CD4-positive, alpha-beta T cell treated with Interleukin-6 at 100 ng/mL for 8 hours (primary cell): ENCODE measurements at places on chromosomes 16 and 17.
A peak's percentile ranks its signal among the peaks of the same experiment; 100 is the strongest.

DNA sequence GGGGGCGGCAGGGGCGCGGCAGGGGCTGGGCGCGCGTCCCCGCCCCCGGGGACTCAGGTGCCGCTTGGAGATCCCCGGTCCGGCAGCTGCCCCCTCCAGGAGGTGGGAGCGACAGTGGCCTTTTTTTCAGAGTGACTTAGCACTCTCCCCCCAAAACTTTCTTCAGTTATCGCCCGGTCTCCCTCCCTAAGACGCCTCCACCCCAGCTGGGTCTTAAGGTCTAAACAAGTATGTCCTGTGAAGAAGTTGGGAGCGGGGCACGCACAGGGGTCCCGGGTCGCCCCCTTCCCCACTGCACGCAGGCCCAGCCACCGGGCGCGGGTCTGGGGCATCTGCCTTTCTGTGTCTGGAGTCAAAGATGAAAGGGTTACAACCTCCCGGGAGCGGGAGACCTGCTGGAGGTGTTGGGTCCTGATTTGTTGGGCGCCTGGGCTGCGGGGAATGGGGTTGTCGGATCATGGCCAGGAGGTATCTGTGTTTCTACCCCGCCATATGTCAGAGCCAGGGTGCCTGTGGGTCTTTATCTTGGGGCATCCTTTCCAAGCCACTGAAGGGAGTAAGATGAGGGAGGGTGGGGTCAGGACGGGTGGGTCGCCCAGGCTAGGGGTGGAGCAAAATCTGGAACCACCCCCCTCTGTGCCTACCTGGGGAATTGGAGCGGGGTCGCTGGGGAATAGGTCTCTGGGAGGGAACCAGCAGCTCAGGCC, 757 bp downstream of the FMNL1 start:
- DNase-seq: peak; percentile 76

GRCh38 chr16:48790151-48790550, 180.2 kb upstream of the N4BP1 start:
- DNase-seq: no peak

DNA sequence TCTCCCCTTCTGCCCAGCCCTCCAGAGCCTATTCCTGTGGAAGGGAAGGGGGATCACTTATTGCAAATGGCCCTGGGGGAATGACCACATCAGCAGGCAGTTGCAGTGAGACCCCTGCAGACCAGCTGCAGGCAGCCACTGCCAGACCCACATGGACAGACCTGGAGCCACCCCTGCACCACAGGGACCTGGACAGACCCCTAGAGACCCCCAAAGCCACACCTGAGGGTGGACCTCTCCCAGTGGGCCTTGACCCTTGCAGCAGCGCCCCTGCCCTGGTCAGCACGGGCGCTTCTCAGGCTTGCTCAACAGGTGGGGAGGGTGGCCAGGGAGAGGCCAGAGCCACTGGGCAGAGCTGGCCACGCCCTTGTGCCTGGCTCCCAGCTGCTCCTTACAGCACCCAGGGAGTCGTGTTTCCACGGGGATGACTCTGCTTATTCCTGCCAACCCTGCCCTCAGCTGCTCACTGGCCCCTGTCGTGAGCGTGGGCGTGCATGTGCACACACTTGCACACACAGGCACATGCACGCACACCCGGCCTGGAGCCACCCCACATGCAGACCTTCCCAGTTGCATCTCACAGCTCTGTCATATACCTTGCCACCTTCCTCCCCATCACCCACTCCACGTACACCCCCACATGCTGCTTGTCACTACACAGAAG, 1.3 kb upstream of the SCN4A start:
- no peak for DNase-seq

- no peak for DNase-seq
These were observed 299.9 kb upstream of the MYOCD start for GRCh38 chr17:12365805-12366204.

DNA sequence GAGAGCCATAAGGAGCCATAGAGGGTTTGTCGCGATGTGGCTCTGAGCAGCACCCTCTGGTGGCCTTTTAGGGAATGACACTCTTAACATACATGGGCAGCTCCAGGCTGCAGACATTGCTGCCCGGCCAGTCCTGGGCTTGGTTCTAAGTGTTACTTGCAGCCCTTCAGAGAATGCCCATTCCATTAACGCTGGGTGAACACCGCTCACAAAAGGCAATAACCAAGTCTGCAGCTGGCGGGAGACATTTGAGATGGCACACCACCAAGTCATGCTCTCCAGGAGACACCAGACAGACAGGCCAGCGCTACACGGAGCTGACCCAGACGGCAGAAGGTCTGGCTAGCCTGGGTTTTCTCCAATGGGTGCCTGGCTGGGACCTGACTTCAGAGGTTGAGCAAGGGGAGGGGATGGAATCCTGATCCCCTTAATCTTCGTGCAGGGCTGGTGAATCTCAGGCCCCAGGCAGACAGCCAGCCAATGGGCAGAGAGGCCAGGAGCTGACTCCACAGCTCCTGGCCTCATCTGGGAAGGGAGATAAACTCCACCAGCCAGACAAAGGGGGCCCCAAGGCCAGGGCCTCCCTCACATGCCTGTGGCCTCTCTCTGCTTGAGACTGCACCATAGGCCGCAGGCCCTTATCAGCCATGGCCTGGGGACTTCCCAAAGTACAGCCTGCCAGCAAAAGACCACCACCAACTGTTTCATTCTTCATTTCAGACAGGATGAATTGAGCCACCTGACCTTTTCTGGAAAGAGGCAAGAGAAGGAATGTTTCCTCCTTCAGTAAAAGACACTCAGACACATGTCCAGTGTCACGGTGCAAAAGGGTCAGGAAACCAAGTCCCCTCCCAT, 58.8 kb downstream of the ZDHHC7 start:
- peak; percentile 74 for DNase-seq

- no peak for DNase-seq
These were observed 16.6 kb upstream of the CBX8 start for GRCh38 chr17:79813297-79814126.

DNA sequence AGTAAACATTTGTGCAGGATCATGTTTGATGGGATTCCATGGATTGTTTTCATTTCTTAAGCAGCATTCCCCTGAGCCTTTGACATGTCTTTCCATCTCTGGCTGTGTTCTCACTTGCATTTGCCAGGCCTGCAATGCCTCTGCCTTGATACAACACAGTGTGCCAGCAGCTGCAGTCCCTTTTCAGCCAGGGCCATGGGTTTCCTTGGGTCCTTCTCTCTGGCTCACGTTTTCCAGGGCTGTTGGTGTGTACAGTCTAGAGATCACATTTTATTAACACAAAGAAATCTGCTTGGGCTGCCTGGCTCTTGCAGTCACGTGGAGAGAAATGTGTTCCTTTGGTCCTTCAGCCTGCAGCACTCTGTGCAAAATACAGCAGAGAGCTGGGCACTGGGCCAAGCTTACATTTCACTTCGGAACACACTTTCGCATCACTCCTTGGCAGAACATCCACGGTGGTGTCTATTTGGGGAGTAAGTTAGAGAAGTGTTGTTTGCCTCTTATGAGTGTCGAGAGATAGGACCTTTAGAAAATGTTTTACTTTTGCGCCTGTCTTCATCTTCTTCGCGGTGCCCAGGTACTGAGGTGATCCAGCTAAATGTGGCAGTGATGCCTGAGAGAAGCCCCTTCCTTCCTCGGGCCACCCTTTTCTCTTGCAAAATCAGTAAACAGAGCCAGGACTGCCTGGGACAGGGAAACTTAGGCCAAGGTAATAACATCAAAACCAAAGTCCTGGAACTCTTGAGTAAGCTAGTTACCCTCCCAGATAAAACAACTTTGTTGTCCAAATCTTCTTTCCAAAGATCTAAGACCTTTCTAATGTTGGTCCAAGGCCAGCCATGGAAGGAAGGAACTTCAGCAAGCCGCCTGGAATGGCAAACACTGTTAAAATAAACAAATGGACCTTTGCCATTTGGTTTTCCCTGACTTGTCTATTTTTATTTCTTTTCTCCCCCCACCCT, 20.9 kb downstream of the HLF start:
- no peak for DNase-seq

DNA sequence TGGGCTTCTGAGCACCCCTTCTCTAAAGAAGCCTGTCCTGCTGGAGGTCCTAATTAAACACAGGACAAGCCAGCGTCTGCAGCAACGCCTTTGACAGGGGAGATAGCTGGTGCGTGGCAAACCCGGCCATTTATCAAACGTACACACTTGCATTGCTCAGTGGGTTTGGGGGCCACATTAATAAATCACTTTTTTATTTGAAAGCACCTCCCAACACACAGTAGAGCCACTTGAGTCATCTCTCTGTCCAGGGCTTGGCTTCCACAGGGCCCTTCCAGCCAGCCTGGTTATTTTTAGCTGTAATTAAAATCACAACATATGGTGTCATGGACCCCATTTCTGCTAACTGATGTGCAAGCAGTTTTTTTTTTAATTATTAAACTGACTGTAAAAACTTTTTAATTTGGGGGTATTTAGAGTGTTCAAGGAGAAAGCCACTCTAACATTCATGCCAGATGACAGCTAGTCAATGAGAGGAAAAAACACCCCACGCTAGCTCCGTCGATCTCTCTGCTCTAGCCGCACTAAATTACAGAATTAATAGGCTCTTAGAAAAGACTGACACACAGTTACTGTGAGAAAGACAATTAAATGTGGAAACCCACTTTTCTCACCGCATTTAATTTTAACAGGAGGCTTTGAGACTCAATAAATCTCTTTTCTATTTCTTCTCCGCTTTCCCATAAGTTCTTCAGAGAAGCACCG, 201.0 kb upstream of the WSCD1 start:
- no peak for DNase-seq

DNA sequence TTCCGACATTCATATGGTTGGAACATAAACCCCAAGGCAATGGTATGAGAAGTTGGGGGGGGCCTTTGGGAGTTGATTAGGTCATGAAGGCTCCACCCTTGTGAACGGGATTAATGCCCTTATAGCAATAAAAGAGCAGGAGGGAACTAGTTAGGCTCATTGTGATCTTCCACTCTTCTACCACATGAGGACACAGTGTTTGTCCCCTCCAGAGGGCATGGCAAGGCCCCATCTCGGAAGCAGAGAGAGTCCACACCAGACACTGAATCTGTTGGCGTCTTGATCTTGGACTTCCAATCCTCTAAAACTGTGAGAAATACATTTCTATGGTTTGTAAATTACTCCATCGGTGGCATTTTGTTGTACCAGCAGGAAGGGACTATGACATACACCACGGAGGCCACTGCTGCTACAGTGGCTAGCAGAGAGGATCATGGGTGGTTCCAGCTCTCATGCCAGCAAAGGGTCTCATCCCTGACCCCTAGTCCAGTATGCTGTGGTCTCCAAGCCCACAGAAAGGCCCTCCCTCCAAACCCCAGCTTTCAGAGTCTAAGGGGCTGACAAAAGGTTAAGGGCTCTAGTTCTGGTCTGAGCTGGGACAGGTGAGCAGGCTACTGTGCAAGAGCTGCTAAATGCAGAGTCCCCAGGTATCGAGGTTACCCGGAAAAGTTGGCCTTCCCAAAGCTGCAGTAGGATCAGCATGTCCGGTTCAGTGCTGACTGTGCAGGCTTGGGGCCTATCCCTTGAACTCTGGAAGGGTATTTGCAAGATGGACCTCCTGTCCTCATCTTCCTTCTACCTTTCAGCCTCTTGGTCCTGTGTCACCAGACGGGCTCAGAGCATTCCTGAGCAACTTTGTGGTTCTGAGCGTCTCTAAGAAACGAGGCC, 12.2 kb downstream of the CCR7 start:
- no peak for DNase-seq

DNA sequence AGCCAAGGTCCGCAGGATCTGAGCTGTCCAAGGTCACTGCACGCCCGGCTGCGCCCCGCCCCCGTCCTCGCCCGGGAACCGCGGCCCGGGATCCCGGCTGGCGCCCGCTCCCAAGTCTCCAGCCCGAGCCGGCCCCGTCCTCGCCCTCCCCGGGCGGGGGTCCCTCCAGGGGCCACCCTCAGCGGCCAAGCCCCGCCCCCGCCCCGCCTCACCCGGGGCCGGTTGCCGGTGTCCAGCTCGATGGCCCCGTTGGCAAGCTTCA, 216 bp downstream of the VPS9D1 start:
- no peak for DNase-seq

GRCh38 chr17:72591289-72592241, 470.7 kb downstream of the SOX9 start:
- DNase-seq: no peak
